Epithelial cell of umbilical artery (primary cell): ENCODE measurements at places on chromosomes 5 and 9. TPM values are rescaled to one million over a fixed set of nuclear protein-coding genes. Genes with fewer than 3 reads are reported as not detected.

SLC36A2 gene
- not detected in 2 replicates for total RNA-seq

PCDHB3 gene
- total RNA-seq = under 0.01 TPM in 1 of 2 replicates, not detected in the other

NTRK2 gene
- total RNA-seq = under 0.01 and 0.30 TPM in 2 replicates

LCN2 gene
- not detected in 2 replicates for total RNA-seq
